Activated T-helper 17 cell treated with anti-CD3 and anti-CD28 coated beads, Interleukin-2, amount 50 U/mL, for 72 hours (primary cell): ENCODE measurements at places on chromosomes 5 and 9. TPM values are rescaled to one million over a fixed set of nuclear protein-coding genes. Genes with fewer than 3 reads are reported as not detected.

The HAND1 gene
- total RNA-seq = not detected

GRCh38 chr9:14349447-14350348 is 35.8 kb upstream of the NFIB start:
- no peak for ATAC-seq

DNA sequence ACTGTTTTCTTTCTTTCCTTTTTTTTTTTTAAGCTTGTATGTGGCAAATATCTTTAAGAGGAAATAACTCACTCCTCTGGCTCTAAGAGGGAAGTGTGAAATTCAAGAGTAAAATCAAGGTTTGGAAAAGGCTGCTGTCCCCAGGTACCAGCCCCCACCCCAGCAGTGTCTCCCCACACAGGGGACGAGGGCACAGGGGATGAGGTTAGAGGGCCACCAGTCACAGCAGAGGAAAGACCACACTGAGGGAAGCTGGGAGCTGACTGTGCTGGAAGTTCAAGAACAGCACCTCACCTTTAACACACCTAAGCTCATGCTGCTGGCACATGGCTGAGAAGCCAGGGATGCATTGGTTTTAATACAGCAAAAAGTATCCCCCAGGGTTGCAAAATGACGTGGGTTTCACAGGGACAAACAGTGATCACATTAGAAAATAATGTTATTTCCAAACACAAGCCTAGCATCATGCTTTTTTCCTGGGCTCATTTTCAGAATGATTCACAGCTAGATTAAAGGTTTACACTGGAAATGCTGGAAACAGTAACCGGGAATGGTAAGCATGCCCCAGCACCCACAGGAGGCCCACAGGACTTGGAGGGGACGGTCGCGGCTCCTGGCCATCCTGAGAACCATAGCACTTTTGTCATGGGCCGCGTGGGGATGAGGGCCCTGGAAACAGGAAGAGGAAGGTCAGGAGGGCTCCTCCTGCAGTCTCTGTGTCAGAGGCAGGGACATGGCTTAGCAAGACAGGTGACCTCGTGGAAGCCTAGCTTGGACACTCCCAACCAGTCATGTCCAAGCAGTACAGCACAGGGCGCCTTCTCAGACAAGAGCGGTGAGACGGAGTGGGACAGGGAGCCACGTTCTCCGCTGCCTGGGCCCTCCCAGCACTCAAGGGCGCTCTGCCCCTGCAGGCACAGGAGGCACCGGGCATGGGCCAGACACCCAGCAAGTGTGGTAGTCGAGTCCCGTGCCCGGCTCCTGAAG is 6.9 kb downstream of the LPCAT1 start:
- no peak for ATAC-seq

DNA sequence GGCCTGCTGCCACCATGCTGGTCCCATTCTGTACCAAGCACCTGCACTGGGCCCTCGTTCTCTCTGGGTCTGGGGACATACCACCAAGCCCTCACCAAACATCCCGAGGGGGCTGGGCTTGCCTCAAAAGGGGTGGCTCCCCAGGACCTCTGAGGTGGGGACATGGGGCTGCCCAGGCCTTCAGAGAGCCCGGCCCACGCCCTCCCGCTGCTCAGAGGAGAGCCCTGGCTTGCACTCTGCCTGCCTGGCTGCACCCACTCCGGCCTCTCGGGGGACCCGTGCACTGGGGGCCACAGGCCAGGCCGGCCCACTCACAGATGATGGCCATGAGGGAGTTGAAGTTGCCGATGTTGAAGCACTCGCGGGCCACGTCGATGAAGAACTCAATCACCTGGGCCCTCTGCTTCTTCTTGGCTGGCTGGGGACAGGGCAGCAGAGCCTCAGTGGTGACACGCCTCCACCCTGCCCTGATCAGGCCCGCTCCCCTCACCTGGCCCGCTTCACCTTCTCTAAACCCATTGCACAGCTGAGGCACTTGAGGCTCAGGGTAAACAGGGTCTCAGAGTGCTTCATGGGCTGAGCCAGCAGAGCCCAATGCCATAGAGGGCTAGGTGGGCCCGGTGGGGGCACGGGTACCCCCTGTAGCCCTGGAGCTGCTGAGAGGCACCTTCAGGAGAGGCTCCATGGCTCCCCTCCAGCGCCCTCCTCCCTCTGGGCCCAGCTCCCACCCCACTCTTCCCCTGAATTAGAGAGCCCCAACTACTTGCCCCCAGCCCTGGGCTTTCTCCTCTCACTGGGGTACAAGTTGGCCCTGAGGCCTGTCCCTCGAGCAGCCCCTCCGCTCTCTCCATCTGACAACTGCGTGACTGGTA is 47.7 kb upstream of the RNF130 start:
- no peak for ATAC-seq

DNA sequence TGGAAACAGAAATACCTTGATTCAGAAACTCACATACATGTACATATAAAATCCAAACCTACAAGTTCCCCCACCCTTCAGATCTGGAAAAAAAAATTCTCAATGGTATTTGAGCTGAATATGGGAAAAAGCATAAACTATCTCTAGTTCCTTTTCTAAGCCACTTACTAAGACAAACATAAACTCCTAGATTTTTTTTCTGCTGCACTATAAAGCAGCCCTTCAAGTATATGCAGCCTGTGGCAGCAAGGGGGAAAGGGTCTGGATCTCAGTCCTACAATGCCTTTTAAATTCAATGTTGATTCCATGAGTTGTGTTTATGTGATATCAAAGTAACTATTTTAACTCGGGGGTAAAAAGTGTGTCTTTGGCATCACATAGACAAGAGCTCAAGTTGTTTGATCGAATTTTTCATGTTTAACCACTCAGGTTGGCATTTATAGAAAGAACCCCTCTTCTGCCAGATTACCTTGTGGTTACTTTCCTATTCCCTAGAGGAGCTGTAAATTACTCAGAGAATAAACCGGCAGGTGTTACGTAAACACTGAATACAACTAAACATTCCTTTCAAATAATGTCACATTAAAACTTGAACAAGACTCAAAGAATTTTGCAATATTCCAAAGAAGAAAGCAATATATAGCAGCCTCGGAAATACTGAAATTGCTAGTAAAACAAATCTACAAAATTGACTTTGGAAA is 91.8 kb upstream of the FER start:
- no peak for ATAC-seq

DNA sequence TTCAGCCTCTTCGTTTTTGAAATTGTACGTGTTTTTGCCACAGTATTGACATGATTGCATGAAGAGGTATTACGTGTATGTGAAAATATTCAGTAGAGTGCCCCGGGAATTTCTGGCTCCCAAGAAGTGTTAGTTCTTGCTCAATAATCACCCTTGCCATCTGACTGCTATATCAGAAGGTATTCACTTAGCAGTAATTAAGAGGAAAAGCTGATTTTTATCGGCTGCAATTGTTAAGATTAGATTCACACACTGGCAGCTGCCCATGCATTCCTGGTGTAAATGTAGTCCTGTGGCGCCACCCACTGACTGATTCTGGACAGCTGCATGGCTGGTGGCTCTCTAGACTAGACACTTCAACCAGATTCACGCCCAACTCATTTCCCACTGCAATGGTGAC is 440.1 kb upstream of the ADAMTS16 start:
- ATAC-seq = no peak
